ENCODE measurements at places on chromosomes 7 and 10.

- no peak for DNase-seq
These were observed 2.6 kb upstream of the PPIA start for GRCh38 chr7:44793919-44794318.

DNA sequence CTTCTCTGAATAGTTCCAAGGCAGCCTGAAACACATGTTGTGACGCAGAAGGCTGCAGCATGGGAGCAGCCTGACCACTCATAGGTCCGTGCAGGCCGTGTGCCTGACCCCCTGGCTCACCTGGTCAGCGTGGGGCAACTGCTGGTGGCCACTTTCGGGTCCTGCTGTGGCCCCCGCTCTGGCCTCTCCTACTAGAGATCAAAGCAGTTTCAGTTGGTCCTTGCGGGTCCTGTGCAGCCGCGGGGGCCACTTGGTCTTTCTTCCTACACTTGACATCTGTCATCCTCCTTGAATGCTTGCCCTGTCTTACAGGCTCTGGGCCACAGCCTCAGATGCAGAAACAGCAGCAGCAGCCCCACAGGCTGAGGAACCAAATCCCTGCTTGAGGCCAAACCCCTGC is 320.8 kb upstream of the ZNF32 start:
- DNase-seq, result no peak

- DNase-seq, result no peak
These were observed 443.2 kb upstream of the SEMA3A start for GRCh38 chr7:84637568-84638338.

GRCh38 chr10:65335311-65335710 is 1590.5 kb upstream of the LRRTM3 start:
- DNase-seq, result no peak

DNA sequence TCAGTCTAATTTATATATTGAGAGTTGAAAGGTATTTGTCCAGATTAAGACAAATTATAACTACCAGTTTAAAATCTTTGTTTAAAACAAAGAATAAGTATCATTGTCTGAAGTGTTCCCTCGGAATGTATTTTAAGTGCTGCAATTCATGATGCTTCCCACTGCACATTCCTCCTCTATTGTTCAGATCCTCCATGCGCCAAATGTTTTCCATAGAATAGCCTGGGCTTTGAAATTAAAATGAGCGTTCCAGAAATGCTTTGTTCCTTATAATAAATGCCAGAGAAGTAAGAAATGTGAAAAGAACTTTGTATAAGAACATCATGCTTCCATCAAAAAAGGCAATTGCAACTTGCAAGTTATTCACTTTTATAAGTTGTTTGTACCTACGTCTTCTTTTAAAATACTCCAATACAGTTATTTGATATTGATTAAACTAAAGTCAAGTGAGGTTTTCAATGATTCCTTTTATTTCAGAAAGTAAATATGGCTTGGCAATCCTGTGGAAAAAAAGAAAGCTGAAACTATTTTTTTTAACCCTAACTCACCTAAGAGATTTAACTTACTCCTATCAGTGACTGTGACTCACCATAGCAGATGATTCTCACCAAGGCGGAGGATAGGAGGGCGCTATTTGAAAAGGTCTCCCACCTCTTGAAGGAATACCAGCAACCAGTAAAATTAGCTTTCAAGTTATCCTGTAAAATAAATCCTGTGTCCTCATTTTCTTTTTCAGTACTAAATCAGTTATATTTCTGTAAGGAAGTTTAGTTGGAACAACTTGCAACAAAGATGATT is 85.8 kb downstream of the CTNNA3 start:
- DNase-seq, result no peak

- DNase-seq, result no peak
These were observed 91.8 kb downstream of the MAPK8 start for GRCh38 chr10:48398261-48398660.

GRCh38 chr7:145394126-145394525 is 558.3 kb upstream of the TPK1 start:
- no peak for DNase-seq

- no peak for DNase-seq
These were observed 198.3 kb downstream of the PRKG1 start for GRCh38 chr10:51272555-51272954.

DNA sequence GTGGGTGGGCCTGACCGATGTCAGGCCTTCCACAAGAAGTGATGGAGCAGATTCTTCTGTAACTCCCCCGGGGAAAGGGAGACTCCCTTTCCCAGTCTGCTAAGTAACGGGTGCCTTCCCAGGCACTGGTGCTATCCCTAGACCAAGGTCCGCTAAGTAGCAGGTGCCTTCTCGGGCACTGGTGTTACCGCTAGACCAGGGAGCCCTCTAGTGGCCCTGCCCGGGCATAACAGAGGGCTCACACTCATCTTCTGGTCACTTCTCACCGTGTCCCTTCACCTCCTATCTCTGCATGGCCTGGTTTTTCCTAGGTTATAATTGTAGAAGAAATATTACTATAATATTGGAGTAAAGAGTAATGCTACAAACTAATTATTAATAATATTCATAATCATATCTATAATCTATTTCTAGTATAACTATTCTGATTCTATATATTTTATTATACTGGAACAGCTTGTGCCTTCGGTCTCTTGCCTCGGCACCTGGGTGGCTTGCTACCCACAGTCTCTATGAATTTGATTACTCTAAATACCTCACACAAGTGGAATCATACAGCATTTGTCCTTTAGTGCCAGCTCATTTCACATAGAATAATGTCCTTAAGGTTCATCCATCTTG is 1378.7 kb downstream of the XPNPEP1 start:
- no peak for DNase-seq

All from activated CD4-positive, alpha-beta T cell treated with anti-CD3 and anti-CD28 coated beads for 1 hour (primary cell).